Hindlimb muscle (tissue), 1 donor: ENCODE measurements at places on chromosomes 3 and 15.
A peak's percentile ranks its signal among the peaks of the same experiment; 100 is the strongest.

DNA sequence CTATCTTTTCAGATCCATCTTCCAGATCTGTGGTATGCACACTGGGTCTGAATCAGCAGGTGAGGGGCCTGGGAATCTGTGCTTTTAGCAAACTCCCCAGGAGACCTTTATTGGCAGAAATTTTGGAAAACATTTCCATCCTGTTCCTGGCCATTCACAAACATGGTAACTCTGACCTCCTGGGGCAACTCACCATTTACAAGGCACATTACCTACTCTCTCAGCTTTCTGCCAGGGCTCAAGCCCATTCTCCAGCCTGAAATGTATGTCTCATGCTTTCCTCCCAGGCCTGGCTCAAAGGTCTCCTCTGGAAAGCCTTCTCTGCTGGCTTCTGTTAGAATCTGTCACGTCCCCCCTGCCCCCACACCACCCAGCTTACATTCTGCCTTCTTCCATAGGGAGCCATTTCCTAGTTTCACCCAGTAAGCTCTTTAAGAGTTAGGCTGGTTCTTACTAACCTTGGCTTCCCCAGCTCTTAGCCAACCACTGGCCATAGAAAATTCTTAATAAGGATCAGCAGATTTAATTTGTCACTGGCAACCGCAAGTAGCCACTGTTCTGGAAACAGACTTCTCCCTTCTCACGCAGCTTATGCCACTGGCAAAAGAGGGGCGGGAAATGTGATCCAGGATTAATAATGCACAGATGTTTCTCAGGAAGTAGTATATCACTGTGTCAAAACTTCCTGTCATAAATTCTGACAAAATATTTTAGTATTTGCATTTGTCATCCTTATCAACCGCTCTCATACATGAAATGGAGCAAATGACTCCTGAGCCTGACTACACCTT is 55.0 kb downstream of the RORA start:
- DNase-seq: no peak

- DNase-seq: no peak
Measured at GRCh38 chr15:40445421-40445922, 4.7 kb downstream of the BAHD1 start.

- no peak for DNase-seq
Measured at GRCh38 chr15:51677021-51677420, 4.3 kb upstream of the SCG3 start.

GRCh38 chr3:81913886-81914663 is 152.6 kb upstream of the GBE1 start:
- DNase-seq: no peak

GRCh38 chr15:58267051-58267450 is 128.9 kb downstream of the AQP9 start:
- no peak for DNase-seq

GRCh38 chr3:46120983-46121382 is 87.1 kb downstream of the CCR1 start:
- DNase-seq: no peak

- no peak for DNase-seq
Measured at GRCh38 chr3:131303848-131304247, 77.7 kb upstream of the NUDT16 start.

GRCh38 chr15:29736012-29736743 is 86.1 kb downstream of the TJP1 start:
- DNase-seq: no peak

DNA sequence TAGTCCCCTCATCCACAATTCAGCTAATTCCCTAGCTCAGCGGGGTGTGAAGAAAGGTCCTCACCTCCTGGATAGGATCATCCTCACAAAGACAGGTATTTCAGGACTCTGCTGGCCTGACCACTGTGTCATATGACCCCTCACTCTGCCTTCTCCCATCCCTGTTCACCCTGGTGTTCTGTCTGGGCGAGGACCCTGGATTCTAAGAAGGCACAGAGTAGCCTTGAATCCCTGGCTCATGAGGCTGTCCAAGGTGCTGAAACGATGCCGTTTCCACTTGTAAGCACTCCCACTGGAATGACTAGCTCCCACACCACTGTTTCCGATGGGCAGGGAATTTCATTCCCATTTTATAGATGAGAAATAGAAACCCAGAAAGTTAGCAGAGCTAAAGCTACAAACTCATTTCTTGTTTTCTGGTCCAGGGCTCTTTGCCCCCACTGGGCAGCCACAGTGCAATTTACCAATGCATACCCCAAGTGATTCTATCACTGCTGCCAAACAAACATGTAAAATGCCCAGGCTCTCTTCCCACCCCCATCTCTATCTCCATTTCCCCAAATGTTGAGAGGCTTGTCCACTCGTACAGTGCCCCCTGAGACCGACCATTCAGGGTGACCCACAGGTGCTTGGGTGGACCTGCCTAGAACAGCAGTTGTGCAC is 83.2 kb downstream of the RAB11A start:
- DNase-seq: peak; percentile 46

DNA sequence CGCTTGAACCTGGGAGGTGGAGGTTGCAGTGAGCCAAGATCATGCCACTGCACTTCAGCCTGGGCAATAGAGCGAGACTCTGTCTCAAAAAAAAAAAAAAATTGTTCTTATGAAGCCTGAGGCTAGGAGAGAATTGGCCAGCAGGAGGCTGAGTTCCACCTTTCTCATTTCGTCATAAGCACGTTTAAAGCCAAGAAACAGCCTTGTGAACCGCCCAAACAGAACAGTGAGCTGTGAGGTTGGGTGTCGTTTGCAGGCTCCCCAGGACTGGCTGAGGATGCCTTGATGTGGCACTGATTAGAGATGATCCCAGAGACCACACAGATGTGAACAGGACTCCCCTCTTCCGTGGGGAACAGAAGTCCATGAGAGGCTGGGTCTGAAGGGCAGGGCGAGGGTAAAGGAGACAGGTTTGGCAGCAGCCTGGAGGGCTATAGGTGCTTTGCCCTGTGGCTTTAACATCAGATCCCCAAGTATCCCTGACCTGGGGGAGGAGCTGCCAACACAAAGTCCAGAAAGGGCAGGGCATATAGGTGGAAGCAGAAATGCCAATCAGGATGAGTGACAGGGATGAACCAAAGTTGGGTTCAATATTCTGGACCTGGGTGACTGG is 52.9 kb downstream of the CLEC3B start:
- DNase-seq: no peak

DNA sequence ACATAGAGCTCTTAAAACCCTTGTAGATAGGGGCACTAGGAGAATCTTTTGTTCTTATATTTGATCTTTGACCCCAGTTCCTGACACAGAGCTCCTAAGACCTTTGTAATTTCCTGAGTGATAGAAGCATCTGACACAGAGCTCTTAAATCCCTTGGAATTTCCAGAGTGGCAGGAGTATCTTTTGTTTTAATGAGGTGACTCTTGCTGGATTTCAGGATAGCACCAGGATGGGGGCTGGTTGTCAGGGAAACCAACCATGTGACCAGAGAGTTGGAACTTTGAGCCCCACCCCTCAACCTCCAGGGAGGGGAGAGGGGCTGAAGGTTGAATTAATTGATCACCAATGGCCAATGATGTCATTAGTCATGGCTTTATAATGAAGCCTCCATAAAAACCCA is 47.6 kb upstream of the ST8SIA2 start:
- no peak for DNase-seq

GRCh38 chr3:151816091-151816604 is 2.2 kb downstream of the AADAC start:
- no peak for DNase-seq

- DNase-seq: no peak
Measured at GRCh38 chr3:128686465-128686864, 35.8 kb upstream of the RPN1 start.

- no peak for DNase-seq
Measured at GRCh38 chr3:146052056-146052790, 108.8 kb downstream of the PLOD2 start.

- DNase-seq: no peak
Measured at GRCh38 chr3:50666837-50667236, 7.9 kb upstream of the DOCK3 start.

DNA sequence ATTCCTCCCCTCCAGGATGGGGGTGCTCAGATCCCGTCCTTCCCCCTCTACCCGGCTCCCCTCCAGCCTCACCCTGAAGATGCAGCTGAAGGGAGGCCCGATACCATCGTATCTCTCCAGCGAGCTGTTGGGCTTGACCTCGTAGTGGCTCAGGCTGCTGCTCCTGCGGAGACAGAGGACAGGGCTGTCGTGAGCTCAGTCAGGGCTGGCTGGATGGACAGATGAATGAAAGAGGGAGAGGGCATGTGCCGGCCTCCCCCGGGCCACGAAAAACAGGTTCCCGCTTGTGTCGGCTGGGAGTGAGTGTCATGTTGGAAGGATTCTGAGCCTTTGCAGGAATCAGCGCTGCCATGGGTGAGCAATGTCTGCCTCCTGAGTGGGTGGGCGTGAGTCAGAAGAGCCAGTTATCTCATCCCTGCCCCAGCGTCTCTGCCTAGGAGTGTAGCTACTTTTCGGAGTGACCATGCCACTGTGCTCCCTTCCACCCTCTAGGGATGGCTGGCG is 35.2 kb downstream of the FEM1B start:
- DNase-seq: no peak

- DNase-seq: no peak
Measured at GRCh38 chr3:187997490-187997889, 156.5 kb upstream of the LPP start.
